Naive B cell (primary cell): ENCODE measurements at places on chromosomes 4 and X. TPM values are rescaled to one million over a fixed set of nuclear protein-coding genes. Genes with fewer than 3 reads are reported as not detected.

DNA sequence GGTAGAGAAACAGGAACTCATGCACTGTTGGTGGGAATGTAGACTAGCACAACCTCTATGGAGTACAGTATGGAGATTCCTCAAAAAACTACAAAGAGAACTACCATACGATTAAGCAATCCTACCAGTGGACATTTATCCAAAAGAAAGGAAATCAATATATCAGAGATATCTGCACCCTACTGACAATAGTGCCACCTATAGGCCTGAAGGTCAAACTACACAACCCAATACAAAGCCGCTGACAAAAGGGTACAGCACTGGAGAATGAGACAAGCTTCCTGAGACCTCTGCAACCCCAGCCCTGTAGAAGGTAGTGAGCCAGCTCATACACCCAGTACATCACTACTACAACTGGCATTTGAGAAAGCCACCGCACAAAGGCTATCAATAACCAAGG is 67.1 kb downstream of the CBR4 start:
- no peaks in the 10 kb centered on the region for H3K27me3 ChIP-seq
- no peak overlapping the region for H3K27ac ChIP-seq
- peaks cover 19% of the 10 kb centered on the region for H3K36me3 ChIP-seq
- no peak overlapping the region for H3K4me3 ChIP-seq
- DNase-seq: no peak

DNA sequence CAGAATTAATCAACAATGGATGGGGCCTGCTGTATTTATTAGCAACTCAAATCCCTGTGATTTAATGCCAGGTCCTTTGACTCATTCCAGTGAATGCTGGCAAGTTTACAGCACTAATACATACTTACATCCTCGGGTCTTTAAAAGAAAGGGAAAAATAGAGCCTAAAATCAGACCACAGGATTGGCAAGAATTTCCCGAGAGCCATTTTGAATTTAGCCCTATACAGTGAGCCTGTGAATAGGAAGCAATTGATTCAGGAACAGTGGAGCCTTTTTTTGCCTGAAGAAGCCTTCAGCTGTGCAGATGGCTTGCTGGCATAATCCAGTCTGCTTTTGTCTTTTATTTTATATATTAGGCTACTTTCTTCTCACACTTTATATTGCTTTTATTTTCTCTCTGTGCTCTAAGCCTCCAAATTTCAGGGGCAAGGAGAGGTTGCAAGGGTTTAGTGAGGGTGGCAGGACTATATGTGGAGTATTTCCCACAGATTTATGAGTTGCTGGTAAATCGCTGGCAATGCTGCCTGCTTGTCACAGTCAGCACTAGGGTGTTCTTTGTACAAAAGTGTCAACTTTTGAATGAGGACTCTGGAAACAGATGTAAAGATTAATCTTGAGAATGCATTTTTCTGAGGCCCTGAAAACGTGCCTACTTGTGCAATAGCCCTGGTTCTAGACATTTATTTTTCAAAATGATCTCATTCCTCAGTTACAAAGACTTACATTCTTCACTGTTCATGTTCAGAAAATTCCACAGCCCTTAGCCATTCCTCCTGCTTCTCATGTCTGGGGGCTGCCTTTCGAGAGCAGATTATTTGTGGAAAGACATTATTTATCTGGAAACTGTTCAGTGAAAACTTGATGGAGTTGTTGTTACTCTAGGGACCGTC is 303.5 kb downstream of the SPRY1 start:
- no peaks in the 10 kb centered on the region for H3K36me3 ChIP-seq
- no peak for DNase-seq
- H3K4me1 ChIP-seq: no peaks in the 10 kb centered on the region
- H3K27ac ChIP-seq: no peak overlapping the region
- no peak overlapping the region for H3K4me3 ChIP-seq

ITIH6 gene
- not detected for polyA plus RNA-seq

DNA sequence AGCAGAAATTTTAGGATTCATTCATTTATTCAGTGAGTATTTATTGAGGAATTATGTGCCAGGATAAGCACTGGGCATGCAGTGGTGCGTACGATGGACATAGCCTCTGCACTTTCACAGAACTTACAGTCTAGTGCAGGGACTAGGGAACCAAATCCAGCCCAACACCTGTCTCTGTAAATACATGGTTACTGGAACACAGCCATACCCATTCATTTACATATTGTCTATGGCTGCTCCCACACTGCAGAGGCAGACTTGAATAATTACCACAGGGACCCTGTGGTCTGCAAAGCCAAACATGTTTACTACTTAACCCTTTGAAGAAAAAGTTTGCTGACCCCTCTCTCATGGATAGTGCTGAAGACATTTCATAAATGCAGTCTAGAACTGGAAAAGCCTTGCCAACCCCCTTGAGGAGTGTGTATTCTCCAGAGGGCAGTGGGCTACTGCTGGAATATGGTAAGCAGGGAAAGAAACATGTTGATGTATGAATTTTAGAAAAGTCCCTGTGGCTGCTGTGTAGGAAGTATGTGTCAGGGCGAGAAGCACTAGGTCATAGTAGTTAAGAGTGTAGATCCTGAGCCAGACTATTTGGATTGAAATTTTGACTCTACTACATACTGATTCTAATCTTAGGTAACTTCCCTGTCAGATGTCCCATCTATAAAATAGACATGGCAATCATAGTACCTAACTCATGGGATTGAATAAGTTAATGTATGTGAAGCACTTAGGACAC is 75.5 kb downstream of the GALNT7 start:
- no peak overlapping the region for H3K4me3 ChIP-seq
- peaks cover under 1% of the 10 kb centered on the region for H3K36me3 ChIP-seq
- H3K4me1 ChIP-seq: peaks cover 30% of the 10 kb centered on the region
- DNase-seq: no peak
- no peak overlapping the region for H3K27ac ChIP-seq

- DNase-seq: no peak
- H3K4me3 ChIP-seq: no peak overlapping the region
- no peaks in the 10 kb centered on the region for H3K36me3 ChIP-seq
- no peaks in the 10 kb centered on the region for H3K27me3 ChIP-seq
Observed at GRCh38 chrX:30141966-30142365, 73.4 kb upstream of the MAGEB2 start.

JCHAIN gene
- polyA plus RNA-seq: 375 TPM

EMCN gene
- polyA plus RNA-seq: not detected

DNA sequence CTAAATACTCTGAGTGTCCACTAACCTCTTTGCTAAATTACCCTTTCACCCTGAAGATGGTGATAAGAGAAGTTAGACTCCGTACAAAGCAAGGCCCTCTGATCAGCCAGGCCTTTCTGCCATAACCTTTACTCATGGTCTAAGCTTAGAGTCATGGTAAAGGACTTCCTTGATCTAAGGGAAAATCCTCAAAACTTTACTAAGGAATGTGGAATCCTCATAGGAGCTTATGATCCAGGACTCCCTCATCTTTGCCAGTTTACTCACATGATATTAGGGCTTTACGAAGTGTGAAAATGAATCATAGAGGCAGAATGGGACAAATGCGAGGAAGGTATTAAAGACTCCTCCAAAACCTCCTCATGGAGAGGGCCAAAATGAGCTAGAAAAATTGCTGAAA is 7.9 kb upstream of the FAM13A start:
- no peak overlapping the region for H3K27ac ChIP-seq
- no peak for DNase-seq
- peaks cover 26% of the 10 kb centered on the region for H3K36me3 ChIP-seq
- no peak overlapping the region for H3K4me3 ChIP-seq
- H3K4me1 ChIP-seq: no peaks in the 10 kb centered on the region
- H3K27me3 ChIP-seq: peaks cover 8% of the 10 kb centered on the region

- H3K27ac ChIP-seq: no peak overlapping the region
- H3K36me3 ChIP-seq: no peaks in the 10 kb centered on the region
- H3K27me3 ChIP-seq: no peaks in the 10 kb centered on the region
Observed at GRCh38 chr4:78689700-78690323, 86.3 kb upstream of the BMP2K start.
